ENCODE measurements at places on chromosomes 1 and 21.

DNA sequence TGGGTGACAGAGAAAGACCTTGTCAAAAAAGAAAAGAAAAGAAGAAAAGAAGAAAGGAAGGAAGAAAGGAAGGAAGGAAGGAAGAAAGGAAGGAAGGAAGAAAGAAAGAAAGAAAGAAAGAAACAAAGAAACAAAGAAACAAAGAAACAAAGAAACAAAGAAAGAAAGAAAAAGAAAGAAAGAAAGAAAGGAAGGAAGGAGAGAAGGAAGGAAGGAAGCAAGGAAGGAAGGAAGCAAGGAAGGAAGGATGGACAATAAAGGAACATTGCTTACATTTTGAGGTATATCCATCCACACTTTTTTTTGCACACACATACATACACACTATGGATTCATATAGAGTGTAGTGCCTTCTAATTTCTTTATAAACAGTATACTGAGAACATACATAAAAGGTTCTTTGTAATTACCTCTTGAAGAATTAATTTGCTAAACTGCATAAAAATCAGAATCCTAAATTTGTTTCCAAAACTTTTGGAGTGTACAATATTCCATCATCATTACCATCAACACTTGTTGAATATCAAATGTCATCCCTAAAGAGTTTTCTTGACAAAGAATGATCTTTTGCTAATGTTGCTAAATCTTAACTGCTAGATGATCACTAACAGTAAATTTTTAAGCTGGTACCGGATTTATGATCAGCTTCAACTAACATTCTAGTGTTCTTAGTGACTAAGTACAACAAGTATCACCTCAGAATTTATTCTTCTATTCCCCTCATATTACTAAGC, 11.4 kb upstream of the GADD45A start:
- no peak for DNase-seq

DNA sequence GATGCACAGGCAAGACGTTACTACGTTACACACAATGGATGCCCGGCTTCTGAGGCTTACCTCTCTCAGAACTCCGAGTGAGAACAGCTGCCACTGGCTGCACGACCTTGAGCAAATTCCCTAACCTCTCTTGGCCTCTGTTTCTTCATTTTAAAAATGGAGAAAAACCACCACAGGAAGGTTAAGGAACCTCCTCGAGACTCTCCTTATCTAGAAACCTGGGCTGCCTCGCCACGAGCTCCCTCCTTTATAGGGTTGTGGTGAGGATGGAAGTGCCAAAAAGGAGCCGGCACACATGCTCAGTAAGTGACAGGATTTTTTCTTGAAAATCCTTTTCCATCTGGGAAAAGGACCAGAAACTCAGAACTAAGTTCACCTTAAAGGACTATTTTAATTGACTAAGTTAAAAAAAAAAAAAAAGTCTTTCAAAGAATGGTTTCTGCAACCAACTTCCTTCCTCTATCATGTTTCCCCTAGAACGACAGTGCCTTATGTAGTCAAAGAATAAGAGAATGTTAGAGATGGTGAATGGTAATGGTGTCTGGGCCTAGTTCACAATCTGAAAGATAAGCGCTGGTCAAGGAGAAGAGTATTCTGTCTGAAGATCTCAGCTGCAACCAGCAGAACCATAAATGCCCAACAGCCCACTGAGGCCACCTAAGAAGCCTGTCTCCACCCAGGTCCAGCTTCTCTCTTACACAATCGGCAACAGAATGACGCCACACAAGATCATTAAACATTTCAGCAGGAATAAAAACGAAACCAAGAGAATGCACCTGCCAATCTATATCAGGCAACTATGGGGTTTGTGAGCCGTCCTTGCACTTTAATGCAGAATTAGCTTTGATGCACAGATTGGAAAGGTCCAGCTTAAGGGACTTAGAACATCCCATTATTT, 64.9 kb downstream of the SLC45A1 start:
- no peak for DNase-seq

DNA sequence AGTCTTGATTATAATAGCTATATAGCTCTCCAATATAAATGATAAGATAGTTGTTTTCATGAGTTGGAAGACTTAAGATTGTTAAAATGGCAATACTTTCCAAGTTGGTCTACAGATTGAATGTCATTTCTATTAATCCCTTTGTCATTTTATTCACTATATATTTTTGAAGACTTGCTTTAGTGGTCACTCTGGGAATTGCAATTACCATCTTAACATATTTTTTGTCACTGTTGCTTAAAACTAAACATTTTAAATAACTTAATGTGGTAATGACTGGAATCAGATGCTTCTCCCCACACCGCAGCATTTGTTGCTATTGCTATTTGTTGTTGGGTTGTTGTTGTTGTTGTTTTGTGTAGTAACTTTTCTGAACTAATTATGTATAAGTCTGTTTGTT, 1592.9 kb downstream of the MRPL39 start:
- DNase-seq: no peak

DNA sequence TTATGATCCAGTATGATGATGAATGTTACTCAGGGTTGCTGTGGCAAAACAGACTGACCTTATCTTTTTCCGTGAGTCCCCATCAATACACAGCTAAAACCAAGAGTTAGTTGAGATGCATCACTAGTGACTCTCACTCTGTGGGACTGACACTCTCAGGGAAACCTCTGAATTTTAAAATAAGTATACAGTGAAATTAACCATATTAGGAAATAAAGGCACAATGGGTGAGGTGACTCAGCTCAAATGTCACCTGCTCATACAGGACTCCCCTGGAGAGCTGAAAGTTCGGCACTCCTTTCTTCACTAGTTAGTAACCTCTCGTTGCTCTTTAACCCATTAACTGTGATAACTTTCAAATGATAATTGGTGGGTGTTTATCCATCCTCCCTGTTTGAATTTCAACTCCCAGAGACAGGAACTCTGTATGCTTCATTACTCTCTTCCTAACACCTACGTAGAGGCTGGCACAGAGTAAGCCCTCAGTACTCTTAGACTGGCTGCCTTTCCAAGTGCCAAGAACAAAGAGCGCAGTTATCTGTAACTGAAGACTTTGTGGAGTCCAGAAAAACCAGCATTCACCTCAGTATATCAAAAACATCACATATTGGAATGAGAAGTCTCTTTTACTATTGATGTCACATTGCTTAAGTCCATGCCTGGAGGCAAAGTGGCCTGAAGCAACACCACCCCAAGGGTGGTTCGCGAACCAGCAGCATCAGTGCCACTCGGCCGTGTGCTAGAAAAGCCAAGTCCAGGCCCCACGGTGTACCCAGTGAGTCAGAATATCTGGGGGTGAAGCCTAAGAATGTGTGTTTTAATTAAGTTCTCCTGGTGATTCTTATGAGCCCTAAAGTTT, 91.1 kb downstream of the NIBAN1 start:
- no peak for DNase-seq

DNA sequence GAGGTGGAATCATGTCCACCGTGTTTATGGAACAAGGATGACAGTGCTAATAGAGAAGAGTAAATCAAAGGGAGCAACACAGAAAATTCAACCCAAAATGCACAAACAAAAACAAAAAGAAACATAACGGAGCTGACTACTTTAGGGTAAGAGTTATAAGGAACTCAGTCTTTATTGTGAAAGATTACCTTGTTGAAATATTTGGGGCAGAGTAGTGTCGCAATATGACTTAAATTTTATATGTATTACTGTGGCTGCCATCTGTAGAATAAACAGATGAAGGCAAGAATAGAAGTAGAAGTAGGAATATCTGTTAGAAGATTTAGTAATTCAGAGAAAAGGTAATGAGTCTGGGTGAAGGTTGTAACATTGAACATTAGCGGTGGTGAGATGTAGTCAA, 913.9 kb downstream of the BRINP3 start:
- DNase-seq: no peak

- DNase-seq: no peak
Observed at GRCh38 chr1:223837206-223837605, 8.5 kb downstream of the TP53BP2 start.

DNA sequence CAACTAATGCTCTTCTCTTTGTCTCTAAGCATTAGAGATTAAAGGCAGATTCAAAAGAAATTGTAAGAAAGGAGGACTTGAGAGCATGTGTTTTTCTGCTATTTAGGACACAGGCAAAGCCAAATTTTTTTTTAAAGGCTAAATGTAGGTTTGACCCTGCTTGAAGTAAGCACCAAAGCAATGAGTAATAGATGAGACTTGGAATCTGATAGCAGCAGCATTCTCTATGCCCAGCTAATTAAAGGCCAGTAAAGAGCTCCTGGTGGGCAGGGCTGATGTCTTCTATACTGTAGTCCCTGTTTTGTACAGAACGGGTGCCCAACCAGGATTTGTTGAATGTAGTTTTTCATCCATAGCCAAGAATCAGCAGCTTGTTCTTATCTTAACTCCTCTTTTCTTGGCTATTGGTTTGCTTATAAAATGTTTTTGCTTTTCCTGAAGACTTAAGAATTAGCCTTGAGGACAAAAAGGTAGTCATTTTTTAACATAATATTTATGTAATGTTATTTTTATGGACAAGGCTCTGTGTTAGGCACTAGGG, 179.6 kb downstream of the LMO4 start:
- no peak for DNase-seq

GRCh38 chr1:36400825-36401601, 3.3 kb upstream of the LSM10 start:
- DNase-seq: peak; percentile 78

DNA sequence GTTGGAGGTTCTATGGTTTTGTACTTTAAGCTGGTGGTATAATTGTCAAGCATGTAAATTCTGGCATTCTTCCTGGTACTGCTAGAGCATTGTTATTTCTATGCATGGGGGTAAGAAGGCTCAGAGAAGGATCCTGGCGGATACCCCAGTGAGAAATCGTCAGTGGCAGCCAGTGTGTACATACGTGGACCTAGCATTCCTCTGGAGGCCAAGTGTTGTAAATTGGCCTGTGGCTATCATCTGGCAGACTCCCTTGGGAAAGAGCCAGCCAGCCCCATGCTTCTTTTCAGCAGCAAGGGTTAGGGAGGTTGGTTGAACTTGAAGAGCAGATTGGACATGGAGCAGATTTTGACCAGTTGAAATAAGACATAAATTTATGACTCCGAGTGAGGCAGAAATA, 5.2 kb upstream of the AGO3 start:
- DNase-seq: no peak

GRCh38 chr1:1165900-1166421, 7.7 kb upstream of the TTLL10 start:
- no peak for DNase-seq

- DNase-seq: no peak
Observed at GRCh38 chr1:87539147-87539546, 210.5 kb downstream of the LMO4 start.

GRCh38 chr1:227891223-227891954, 56.3 kb downstream of the WNT9A start:
- DNase-seq: peak; percentile 39

DNA sequence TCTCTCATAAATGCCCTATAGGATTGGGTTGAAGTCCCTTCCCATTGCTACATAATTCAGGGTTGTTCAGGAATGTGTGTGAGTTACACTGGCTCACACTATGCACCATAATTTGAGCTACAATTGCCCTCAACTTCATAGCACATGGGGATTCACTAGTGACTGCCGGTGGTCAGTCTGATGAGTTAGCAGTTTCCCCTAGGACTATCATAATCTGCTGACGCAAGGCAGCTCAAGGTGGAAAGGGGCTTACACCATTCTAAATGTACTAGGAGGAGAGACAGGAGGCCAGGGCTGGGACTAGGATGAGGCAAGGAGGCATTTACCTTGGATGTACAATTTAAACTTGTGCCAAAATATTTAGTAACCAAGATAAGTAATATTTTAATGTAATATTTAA, 224.7 kb downstream of the GRIK1 start:
- no peak for DNase-seq

- no peak for DNase-seq
Observed at GRCh38 chr1:201748335-201748734, 80.6 kb upstream of the IPO9 start.

DNA sequence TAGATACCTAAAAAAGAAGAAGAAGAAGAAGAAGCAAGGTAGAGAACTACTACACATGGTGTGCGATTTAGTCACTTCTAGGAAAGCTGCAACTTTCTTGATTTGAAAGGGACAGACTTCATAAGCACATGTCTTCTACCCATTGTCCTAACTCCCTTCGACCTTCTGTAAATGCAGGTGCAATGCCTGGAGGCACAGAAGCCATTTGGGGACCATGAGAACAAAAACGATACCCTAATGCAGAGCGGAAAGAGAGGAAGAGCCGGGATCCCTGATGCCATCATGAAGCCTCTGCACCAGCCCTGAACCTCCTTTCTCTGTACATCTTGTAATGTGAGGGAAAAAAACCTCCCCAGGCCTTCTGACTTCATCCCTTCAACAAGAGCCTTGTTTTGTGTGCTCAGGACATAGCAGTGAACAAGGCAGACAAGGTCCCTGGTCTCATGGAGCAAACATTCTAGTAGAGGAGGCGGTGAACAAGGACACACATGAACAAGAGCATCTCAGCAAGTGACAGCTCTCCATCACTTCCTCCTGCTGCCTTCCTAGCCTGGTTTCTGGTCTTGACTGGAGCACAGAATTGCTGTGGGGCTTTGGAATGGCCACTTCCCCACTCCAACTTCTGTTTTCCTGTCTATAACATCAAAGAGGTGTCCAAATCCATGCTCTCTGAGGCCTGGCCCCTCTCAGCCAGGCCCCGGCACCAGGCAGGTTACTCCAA, 5.5 kb upstream of the LAPTM5 start:
- DNase-seq: no peak

DNA sequence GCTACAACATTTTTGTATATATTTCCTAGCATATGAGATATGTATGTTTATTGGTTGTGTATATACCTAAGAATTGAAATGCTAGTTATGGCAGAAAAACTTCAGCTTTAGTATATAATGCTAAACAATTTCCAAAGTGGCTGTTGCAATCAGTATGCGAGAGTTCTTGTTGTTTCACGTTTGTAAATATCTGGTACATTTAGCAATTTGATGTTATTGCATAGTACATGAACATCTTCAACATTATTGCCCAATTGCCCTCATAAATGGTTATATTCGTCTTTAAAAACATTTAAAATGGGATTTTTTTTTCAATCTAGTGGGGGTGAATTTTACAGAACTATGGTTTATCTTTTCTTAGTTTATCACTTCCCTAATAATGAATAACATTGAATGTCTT, 86.2 kb upstream of the HP1BP3 start:
- DNase-seq: no peak

DNA sequence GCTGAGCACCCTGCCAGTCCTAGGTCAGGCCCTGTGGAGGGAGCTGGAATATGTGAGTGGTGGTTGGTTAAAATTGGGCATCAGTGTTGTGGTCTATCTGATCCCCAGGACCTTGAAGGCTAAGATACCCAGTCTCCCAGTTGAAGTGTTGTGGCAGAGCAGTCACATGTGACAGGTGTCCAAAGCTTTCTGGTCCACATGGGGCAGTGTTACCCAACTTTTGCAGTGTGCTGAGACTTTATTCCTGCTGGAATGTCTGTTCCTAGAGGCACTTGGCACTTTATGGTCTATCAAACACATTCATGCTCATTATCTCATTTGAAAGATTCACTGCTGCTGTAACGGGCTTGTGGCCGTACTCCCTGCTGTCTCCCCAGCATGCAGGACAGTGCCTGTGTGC, 21.0 kb upstream of the LORICRIN start:
- no peak for DNase-seq

- no peak for DNase-seq
Observed at GRCh38 chr1:236916131-236916800, 88.0 kb downstream of the MT1HL1 start.

GRCh38 chr1:22889213-22889827, 83.3 kb downstream of the LACTBL1 start:
- no peak for DNase-seq

Measured in activated CD8-positive, alpha-beta memory T cell treated with anti-CD3 and anti-CD28 coated beads, Interleukin-2, amount 50 U/mL, for 48 hours (primary cell).